ENCODE measurements at places on chromosomes 7 and 10.

GRCh38 chr10:77285529-77286182, 352.0 kb downstream of the KCNMA1 start:
- no peak for DNase-seq

DNA sequence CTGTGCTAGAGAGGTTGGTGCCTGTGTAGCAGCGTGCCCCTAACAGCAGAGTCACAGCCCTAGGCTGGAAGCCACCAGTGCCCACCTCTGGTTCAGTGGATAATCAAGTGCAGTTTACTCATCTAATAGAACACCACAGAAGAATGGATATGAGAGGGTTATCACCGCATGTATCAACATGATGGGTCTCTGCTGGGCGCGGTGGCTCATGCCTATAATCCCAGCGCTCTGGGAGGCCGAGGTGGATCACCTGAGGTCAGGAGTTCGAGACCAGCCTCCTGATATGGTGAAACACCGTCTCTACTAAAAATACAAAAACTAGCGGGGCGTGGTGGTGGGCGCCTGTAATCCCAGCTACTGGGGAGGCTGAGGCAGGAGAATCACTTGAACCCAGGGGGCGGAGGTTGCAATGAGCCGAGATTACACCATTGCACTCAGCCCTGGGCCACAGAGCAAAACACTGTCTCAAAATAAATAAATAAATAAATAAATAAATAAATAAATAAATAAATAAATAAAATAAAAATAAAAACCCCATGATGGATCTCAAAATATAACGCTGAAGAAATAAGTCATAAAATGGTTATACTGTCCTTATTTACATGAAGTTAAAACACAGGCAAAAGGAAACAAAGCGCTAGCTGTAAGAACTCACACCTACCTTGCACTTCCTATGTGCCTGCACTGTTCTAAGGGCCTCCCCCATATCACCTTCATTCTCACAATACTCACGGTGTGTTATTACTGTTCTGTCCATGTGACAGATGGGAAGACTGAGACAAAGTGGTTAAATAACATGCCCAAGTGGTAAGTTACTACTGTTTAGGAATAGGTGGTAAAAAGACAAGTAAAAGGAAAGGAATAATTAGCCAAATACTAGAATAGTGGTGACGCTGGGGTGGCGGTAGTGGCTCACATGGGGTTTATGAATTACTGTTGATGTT, 70.9 kb downstream of the AMZ1 start:
- DNase-seq: no peak

GRCh38 chr10:72315054-72315453, 39.7 kb downstream of the DNAJB12 start:
- DNase-seq: no peak

DNA sequence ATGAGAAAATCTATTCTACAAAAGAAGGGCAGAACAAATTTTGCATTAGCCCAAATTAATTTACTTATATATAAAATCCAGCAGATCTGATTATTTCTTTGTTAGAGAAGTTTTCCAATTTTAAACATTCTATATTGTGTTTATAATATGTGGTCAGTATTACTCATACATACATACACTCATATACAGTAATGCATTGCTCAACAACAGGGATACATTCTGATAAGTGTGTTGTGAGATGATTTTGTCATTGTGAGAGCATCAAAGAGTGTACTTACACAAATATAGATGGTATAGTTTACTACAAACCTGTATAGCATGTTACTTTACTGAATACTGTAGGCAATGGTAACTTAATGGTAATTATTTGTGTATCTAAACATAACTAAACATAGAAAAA, 239.6 kb upstream of the ETV1 start:
- no peak for DNase-seq

Data from stimulated activated CD8-positive, alpha-beta memory T cell treated with anti-CD3 and anti-CD28 coated beads, Interleukin-7, amount 100 ng/mL, for 1 hour (primary cell).